Type B pancreatic cell (in vitro differentiated cells): ENCODE measurements at places on chromosomes 16 and 17. TPM values are rescaled to one million over a fixed set of nuclear protein-coding genes. Genes with fewer than 3 reads are reported as not detected.

Gene BTBD17
- 5.2 and 5.7 TPM in 2 replicates for total RNA-seq

Gene TP53TG3
- not detected in 2 replicates for total RNA-seq

Gene LCMT1
- 63.8 and 65.7 TPM in 2 replicates for total RNA-seq

Gene AOC2
- 2.7 and 3.4 TPM in 2 replicates for total RNA-seq

Gene KCNJ12
- 0.59 and 2.2 TPM in 2 replicates for total RNA-seq

Gene CD68
- 5.0 and 5.8 TPM in 2 replicates for total RNA-seq

Gene G6PC1
- 1.5 and 2.9 TPM in 2 replicates for total RNA-seq

Gene TEKT5
- 0.41 and 0.52 TPM in 2 replicates for total RNA-seq
